ENCODE measurements at places on chromosomes 7 and 10.

DNA sequence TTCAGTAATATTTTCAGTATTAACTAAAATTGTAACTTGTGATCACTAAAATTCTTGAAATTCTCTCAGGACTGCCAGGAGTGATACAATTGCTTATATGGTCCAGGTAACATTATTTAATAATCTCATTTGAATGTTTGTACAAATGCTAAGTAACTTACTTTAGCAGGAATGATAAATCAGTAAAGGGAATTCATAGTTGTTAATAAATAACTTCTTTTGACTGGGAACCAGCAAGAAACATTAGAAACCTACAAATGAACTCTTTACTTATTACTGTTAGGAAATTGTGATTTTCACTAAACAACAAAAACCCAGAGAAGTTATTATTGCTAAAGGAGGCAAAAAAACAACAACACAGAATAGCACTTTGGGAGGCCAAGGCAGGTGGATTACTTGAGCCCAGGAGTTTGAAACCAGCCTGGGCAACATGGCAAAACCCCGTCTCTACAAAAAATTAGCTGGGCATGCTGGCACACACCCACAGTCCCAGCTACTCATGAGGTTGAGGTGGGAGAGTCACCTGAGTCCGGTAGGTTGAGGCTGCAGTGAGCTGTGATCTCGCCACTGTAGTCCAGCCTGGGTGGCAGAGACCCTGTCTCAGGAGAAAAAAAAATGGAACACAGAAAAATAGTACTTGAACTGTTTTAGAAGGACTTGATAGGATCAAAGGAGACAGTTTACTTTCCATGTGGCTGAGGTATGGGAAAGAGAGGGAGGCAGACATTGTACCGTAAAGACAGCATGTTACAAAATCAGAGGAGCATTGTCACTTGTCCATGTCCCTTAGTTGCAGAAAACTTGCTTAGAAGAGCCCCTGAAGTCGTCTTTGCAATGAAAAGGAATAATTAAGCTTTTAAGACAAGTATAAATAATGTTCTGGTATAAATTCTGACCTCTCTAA lies 53.1 kb downstream of the SHOC2 start:
- no peak for DNase-seq

DNA sequence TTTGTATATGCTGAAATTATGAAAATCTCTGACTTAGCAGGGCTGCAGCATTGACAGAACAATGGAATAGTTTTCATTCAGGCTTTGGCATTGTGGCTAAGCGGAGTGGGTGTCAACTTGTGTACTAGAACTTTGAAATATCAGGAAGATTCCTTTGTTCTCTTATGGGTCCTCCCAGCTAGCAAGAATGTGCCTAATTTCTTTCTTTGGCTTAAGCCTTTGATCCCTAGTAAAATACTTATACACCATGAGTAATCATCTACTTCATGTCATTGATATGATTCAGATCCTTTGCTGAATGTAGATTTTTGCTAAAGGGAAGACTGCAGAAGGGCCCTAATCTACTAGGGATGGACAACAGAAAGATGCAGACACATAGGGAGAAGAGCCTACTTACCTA lies 6.2 kb downstream of the AVL9 start:
- DNase-seq = no peak

GRCh38 chr7:106282390-106282789 lies 2.4 kb downstream of the NAMPT start:
- DNase-seq = no peak

DNA sequence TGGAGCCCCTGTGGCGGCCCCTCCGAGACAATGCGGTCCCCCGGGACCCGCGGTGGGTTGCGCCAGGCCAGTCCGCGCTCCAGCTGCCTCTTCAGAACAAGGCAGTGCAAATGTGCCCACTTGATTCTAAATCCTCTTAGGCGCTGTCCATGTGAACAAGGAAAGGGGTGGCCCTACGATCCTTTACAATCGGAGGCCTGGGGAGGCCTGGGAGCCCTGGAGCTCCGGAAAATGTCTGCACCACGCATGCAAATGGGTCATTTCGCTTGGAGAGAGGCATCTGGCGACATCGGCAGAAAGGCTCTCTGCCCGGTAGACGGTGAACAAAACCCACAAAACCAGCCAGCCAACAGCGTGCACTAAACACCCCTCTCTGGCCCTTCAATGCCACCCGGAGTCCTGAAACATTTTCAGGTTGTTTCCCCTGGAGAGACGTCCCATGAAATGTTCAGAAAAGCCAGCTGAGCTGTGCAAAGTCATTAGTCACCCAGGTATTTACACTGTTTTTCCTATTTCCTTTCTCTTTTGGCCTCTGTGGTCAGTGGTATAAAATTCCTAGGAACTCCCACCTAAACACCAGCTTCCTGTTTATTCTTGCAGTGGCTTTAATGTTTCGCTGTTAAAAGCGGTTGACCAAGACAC lies 102.8 kb upstream of the ZNF438 start:
- peak; percentile 18 for DNase-seq

- DNase-seq = no peak
These were observed 38.6 kb downstream of the MRC1 start for GRCh38 chr10:17847585-17848296.

DNA sequence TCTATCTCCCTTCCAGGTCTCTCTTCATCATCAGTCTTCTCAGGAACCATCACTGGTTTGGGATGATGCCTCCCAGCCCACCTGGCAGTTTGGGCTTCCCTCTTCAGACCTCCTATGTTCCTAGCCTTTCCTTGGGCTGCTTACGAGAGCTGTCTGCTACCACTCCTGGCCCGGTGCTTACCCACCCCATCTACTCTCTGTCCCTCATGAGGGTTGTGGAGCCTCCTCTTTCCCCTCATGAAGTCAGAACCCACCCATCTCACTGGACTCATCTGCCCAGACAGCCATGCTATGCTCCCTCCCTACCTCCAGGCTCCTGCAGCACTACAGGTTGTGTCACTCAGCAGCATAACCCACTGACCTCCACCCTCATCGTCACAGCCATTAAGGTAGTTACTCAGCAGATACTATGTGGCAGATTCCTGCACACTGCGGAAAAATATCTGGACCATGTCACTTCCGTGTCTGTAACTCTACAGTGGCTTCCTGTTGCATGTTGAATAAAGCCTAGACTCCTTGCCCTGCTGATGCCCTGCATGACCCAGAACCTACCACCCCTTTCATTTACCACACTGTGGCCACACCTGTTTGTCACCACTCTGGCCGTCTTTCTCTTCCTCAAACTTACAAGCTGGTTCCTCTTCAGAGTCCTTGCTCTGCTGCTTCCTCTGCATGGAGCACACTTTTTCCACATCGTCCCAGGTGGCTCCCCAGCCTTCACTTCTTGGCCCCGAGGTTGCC lies 2.0 kb downstream of the DBNL start:
- no peak for DNase-seq

DNA sequence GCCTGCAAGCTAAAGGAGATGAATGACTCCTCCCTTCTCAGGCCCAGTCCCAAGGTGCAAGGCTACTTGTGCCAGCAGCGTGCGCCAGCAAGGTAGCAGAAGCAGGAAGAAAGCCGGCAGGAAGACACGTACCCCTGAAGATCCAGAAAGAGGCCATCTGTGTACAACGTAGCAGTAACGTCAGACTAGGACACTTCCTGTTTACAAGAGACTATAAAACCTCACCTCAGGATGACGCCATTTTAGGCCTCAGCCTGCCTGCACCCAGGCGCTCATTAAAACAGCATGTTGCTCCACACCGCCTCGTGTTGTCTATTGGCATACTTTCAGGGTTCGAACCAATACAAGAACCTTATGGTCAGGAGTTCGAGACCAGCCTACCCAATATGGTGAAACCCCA lies 41.4 kb upstream of the SNX10 start:
- no peak for DNase-seq

GRCh38 chr7:11786186-11786585 lies 45.8 kb downstream of the THSD7A start:
- DNase-seq = no peak

DNA sequence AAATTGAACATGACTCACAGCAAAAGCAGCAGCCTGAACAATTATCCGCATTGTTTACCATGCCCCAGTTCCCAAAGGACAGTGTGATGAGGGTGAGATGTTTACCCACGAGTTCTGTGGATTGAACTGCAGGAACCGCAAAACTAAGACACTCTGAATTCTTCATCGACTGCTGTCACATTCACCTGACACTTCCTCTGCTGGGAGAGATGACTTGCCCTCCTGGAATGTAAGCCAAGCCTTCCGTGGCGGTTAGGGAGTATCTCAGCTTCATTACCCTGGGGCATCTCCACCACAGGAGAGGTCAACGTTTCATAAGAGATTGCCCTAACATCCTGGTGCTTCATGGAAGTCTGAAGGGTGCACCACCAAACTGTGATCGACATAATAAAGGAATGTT lies 374.6 kb upstream of the ADARB2 start:
- DNase-seq = no peak

- no peak for DNase-seq
These were observed 52.2 kb downstream of the CUBN start for GRCh38 chr10:17077346-17077781.

- no peak for DNase-seq
These were observed 141.5 kb upstream of the EEPD1 start for GRCh38 chr7:36011588-36011965.

GRCh38 chr10:84247496-84247895 lies 2.6 kb downstream of the RGR start:
- DNase-seq = no peak

- no peak for DNase-seq
These were observed 847.5 kb downstream of the LRMDA start for GRCh38 chr10:76278811-76279460.

DNA sequence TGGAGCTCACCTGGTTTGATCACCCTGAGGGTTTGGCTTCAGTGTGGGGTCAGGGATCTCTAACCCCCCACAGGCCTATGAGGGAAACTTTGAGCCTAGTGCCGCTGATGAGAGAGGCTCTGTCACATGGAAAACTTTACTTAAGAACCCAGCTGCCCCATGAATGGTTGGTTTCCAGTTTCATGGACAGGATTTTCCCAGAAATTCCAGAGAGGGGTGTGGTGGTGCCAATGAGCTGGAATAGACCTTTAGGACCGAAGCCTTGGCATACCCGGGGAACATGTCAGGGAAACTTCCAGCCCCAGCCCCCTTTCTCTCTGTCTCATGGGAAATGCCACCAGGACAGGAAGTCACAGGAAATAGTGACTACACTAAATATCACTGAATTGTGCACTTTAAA lies 36.9 kb downstream of the AKR1B1 start:
- DNase-seq = no peak

DNA sequence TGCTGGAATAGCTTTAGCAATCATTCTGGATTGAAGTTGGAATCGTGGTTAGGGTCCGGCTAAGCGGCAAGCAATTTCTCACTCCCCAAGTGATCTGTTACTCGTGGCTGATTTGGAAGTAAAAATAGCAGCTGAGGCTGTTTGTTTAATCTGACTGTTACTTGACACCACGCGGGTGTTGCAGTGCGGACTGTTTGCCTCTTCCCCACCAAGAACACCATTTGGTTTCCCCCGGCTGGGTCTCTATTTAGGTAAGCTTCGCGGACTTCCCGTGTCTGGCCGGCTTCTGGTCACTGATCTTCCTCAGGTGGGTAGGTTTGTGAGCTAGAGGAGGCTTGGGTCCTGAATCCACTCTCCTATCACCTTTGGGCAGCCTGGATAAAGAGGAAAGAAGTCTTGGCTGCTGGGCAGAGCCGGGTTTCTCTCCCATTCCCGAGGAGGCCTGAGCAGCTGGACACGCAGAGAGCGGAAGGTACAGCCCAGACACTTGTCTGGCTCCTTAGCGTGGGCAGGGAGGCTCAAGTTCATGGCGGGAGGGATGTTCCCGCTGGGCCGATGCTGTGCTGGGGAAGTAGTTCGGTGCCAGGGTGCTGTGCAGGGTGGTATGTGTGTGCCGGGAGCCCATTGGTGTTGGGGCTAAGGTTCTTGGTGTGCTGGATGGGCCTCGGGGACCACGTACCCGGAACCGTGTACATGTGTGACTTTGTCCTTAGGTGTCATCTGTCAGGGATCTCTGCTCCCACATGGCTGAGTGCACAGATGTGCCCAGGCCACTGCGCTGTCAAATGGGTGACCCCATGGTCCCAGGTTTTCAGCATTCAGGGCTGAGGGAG lies at the start of gene C10orf71:
Gene C10orf71, plus strand, starts transcription at position 188 of the 833 bp plus-strand sequence. CDS start 23,376 bp downstream, outside the sequence.
- DNase-seq = no peak

- DNase-seq = no peak
These were observed 189.2 kb upstream of the PODXL start for GRCh38 chr7:131745390-131746248.

GRCh38 chr7:78516450-78516849 lies 717.9 kb downstream of the PHTF2 start:
- DNase-seq = no peak

All from activated CD4-positive, alpha-beta T cell treated with anti-CD3 and anti-CD28 coated beads, Interleukin-2, amount 50 U/mL, for 24 hours (primary cell).